NCI-H2029 treated with DMSO at 0.1 percent for 48 hours (cell line): ENCODE measurements at places on chromosomes 5 and 9.

- no peak for DNase-seq
These were observed 90.6 kb downstream of the RALGPS1 start for GRCh38 chr9:127004946-127005769.

DNA sequence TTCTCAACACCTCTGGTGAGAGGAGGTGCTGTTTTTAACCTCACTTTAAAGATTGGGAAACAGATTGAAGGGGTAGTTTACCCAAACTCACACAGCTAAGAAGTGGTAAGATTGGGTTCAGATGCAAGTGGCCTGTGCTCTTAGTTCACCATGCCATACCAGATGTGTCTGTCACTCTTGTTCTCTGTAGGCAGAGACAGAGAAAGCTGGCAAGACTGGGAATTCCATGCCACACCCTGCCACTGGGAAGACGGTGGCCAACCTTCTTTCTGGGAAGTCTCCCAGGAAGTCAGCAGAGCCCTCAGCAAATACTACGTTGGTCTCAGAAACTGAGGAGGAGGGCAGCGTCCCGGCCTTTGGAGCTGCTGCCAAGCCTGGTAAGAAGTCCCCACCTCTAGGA, 11.0 kb downstream of the TCOF1 start:
- DNase-seq: no peak

GRCh38 chr5:74391410-74391809, 249.1 kb downstream of the ENC1 start:
- no peak for DNase-seq

DNA sequence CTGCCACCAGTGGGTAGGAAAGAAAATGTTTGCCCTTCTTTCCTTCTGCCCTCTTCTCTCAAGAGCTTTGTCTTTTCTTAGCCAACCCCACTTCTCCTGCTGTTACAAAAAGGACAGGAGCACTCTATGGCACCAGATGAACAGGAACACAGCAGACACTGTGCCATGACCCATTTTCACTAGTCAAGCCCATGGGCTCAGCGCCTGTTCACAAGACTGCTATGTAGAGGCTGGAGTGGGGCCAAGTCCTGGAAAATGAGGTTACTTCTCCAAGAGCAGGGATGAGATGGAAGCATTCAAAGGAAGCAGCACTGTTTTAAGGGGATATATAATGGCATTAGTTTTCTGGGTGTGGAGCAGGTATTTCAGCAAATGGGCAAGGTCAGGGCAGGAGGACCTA, 46.8 kb upstream of the GRAMD2B start:
- no peak for DNase-seq

- DNase-seq: no peak
These were observed 26.6 kb upstream of the CFAP157 start for GRCh38 chr9:127680226-127680625.
